ENCODE measurements at places on chromosomes 5 and 9.

DNA sequence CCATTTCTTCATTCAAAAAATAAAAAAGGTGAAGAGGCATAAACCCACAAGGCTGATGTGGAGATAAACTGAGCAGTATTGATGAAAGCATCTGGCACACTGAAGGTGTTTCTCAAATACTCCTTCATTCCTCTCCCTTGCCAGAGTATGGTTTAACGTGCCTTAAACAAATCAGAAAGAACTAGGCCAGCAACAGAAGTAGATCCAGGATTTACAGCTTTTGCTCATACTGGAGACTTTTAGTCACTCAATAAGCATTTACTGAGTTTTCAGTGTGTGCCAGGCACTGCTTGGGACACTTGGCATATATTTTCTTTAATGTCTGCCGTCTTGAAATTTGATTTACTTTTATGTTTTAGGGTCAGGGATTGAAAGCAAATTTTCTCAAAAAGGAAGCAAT lies 53.0 kb downstream of the BNC2 start:
- DNase-seq: no peak

DNA sequence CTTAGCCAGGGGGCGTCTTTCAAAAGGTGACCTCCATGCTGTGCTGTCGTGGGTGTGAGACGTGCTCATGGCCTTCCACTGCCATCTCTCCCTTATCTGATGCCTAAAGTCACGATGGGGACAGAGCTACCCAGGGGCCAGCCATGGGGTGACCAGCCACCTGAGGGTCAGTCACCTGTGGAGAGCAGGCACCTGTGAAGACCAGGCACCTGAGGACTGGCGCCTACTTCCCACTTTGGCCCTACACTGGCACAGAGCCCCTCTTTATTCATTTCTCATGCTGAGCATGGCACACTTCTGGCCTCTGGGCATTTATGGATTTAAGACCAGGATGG lies 6.4 kb upstream of the EXOC3 start:
- DNase-seq: no peak

- peak; percentile 63 for DNase-seq
These were observed 26.7 kb downstream of the RNF145 start for GRCh38 chr5:159182691-159183090.

DNA sequence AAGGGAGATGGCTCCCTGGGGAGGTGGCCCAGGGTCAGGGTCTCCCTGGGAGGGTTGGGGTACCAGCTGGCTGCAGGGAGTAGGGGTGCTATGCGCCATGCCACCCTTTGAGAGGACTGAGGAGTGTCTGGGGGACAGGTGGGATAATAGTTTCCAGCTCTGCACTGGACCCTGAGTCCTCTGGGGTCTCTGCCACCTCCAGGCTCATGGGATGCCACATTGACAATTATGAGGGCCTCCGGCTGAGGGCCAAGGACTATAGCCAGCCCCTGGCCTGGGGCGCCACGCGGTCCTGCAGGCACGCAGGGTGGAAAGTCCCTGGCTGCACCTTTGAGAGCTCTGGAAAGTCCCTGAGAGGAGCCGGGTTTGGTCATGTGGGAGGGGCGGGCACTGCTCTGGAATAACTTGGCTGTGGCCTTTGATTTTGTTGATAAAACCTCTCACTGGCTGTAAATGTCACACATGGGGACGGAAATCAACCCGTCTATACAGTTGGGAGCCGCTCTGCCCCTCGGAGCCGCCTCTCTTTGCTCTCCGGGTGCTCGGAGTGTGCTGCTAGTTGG lies 16.0 kb downstream of the TRAF2 start:
- DNase-seq: no peak

DNA sequence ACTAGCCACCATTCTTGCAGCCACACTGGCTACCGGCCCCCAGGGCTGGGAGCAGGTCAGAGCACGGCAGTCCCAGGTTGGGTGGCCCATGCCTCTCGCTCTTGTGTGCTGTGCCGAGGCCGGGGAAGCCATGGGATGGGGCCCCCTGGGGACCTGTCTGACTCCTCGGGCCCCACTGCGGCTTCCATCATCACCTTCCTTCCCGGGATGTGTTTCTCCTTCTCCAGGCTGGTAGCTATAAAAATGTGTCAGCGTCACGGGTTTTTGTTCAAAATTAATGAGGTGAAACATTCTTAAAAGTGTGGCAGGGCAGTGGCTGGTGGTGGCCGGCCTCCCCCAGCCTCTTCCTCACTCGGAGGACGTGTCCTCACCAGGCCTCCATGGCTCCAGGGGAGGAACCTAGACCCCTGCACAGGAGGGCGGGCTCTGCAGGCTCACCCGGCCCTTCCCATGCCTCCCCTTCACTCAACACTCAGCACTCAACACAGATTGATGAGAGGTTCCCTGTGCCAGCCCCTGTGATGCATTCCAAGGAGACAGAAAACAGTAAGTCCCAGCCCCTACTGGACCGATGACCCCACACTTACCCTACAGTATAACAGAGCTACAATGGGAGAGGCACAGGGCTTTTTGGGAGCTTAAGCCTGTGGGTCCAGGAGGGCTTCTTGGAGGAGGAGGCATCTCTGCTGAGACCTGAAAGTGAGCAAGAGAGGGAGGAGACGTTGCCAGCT lies 43.2 kb downstream of the PTGES start:
- DNase-seq: no peak

- DNase-seq: no peak
These were observed 15.7 kb downstream of the MTRR start for GRCh38 chr5:7884491-7885267.

- DNase-seq: no peak
These were observed 51.8 kb upstream of the RAPGEF1 start for GRCh38 chr9:131791542-131792254.

- DNase-seq: peak; percentile 32
These were observed 7.9 kb downstream of the GDNF start for GRCh38 chr5:37831821-37832534.

DNA sequence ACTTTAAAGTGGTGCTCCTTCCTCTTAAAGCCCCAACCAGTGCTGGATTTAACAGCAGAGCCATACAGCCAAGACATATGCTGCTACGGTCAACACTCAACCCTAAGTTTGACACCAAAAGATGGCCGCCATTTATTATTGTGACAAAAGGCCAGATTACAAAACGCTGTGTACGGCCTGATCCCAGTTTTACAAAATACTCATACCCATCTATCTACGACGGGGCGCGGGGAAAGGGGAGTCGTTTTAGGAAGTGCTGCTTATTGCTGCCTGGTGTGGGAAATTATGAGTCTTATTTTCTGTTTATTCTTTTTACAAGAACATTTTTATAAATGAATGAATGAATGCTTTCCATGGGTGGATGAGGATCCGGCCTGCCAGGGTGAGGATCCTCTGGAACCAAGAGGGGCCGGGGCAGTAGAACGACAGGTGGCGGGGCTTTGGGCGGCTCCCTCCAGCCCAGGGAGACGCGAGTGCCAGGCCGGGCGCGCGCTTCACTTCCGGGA lies 457 bp upstream of the IDNK start:
- no peak for DNase-seq

GRCh38 chr9:123607479-123607878 lies 251.5 kb downstream of the CRB2 start:
- DNase-seq: no peak

DNA sequence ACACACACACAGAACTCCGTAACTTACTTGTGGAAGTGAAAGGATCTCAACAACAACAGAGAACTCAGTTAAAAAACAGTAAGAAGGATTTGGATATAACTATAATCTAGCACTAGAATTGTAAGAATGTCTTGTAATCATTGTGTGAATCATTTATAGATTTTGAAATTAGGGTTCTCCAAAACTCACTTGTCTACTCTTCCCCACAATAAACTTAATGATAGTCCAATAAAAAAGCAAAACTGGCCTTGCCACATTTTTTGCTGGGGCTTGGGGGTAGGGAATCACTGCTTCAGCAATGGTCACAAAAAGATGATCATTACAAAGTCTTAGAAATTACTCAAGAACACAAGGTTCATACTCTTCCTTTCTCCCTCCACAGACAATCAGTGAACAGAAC lies 8.8 kb downstream of the TBCA start:
- no peak for DNase-seq

DNA sequence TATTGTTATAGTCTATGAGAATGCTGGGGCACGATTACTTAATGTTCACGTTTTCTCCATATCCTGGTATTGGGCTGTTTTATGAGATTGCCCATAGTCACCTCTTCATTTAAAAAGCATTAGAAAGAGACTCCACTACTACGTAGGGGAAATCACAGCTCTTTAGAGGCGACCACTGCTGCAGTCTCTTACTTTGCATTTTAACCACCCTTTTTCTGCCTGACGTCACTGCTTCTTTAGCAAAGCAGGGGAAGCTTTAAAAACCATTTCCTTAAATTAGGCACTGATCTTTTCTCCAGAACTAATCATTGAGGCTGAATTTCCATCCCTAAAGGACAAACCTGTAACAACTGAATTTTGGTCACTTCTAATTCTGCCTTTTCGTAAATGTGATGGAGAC lies 38.9 kb downstream of the ZNF608 start:
- DNase-seq: no peak

DNA sequence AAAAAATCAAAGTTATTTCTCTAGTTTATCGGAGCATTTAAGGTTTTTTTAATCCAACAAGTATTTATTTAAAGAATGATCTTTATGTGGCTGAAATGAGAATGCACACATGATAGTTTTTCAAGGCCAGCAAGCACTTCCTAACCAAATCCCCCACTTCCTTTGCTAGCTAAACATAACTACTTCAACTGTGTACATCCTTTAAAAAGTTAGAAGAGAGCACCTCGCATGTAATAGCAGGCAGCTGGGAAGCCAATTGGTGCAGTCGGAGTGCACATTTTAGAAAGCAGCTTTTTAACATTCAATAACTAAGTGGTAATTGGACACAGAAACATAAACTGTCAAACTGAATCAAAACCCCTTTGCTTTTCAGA lies 245.7 kb downstream of the BNC2 start:
- no peak for DNase-seq

DNA sequence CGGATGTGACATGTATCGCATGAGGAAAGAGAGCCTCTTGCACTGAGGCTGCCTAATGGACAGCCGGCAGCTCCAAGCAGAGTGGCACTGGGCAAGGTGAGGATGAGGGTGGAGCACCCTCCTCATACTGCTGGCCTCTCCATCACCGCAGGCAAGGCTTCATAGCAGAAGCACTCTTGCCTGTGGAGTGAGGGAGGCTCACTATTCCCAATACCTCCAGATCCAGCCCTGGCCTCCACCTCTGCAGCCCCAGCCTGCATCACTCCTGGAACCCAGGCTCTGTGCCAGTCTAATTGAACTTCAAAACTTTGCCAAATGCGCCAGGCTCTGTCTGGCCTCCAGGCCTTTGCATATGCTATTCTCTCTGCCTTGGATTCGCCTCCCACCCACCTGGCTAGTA lies 29.7 kb upstream of the ARAP3 start:
- no peak for DNase-seq

- DNase-seq: no peak
These were observed 12.2 kb upstream of the PJA2 start for GRCh38 chr5:109421956-109422355.

GRCh38 chr9:16870596-16871335 lies at the start of gene BNC2:
Gene BNC2 (minus strand): TSS chr9:16870670. CDS start chr9:16870648, 22 bp downstream.
- DNase-seq: peak; percentile 68

DNA sequence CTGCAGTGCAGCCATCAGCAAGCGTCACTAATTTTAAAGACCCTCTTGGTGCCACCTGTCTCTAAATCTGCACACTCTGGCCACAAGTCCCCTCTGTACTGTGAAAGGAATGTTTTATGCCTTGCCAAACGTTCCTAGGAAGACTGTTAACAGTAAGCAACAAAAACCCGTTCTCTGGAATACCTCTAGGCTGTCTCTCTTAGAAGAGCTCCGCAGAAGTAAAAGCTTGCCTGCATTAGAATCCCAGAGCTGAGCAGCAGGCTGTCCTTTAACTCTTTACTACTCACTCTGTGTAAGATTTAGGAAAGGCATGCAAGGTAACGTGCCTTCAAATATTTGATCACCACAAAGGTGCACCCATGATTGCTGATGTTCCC lies 53.9 kb upstream of the C9orf72 start:
- no peak for DNase-seq

GRCh38 chr9:131844745-131845118 lies 104.9 kb upstream of the RAPGEF1 start:
- DNase-seq: no peak

GRCh38 chr5:17890501-17890900 lies 256.2 kb downstream of the TAF11L14 start:
- no peak for DNase-seq

GRCh38 chr5:39541920-39542319 lies 117.1 kb upstream of the DAB2 start:
- no peak for DNase-seq

GRCh38 chr9:37371565-37372464 lies 50.7 kb upstream of the GRHPR start:
- no peak for DNase-seq

DNA sequence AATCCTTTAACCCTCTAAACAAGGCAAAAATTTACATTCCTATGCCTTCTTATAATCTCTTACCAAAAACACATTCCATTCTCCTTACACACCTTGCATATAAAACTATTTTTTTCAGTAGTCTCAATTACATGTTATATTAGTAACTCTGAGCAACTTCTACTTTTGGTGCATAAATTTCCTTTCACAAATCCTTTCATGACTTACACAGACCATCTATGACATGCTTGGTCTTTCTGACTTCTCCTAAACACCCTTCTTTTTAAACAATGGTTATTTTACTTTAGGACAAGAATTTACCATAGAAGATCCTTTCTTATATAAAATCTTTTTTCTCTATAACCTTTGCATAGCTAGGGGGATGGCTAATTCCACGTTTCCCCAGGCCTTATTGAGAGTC lies 208.0 kb upstream of the ARRDC3 start:
- no peak for DNase-seq

- DNase-seq: no peak
These were observed 15.8 kb downstream of the RAB14 start for GRCh38 chr9:121185774-121186403.

GRCh38 chr5:139124774-139125520 lies 73.2 kb downstream of the SIL1 start:
- no peak for DNase-seq

DNA sequence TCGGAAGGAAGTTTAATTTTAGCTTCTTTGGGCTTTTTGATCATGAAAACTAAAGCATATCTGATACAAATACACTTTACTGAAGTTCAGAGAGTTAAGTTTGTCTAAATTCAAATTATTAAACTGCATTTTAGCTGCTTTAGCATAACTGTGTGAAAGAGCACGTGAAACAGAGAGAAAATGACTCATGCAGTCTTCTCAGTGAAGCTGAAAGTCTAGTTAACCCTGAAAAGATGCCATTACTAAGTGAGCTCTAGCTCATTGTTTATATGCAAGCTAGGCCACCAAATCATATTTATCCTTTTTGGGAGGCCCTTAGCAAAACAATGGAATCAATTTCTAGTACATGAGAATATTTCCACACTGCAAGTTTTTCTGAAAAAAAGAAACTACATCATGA lies 27.6 kb downstream of the TPD52L3 start:
- peak; percentile 74 for DNase-seq

Data from HCEC 1CT (cell line).